Activated CD8-positive, alpha-beta memory T cell treated with anti-CD3 and anti-CD28 coated beads for 4 hours (primary cell): ENCODE measurements at places on chromosomes 3 and 15.

- no peak for DNase-seq
Measured at GRCh38 chr3:84082726-84083125, 876.1 kb upstream of the CADM2 start.

DNA sequence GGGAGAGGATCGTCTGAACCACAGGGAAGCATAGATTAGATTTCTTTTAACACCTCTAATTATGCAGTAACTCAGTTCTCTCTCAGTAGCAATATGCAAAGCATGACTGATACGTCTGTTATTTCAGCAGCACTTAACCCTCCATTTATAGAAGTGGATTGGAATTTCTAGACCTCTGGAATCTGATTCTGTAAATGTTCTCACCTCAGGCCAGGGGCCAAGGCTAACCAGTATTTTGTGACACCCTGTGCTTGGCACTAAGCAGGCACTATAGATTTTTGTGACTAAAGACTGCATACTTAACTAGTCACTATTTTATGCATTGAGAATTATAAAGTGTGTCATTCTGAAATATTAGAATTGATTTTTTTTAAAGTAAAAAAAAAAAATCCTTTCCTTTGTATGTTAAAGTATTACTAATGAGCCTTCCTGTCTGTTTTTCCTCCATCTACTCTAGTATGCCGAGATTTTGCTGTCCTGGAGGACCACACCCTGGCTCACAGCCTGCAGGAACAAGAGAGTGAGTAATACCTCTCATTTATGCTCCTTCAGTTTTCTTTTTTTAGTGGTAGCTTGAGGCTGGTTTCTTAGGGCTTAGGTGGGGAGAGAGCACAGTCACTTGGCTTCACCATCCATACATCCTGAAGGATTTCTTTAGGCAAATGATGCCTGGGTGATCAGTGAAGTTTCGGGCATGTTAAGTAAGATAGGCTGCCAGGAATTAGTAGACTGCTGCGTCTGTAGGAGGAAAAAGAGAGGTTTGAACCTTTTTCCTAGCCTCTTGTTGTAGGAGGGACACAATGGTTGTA, 26.5 kb upstream of the UTS2B start:
- DNase-seq: no peak

GRCh38 chr3:72082776-72083462, 298.0 kb upstream of the PROK2 start:
- DNase-seq: no peak

DNA sequence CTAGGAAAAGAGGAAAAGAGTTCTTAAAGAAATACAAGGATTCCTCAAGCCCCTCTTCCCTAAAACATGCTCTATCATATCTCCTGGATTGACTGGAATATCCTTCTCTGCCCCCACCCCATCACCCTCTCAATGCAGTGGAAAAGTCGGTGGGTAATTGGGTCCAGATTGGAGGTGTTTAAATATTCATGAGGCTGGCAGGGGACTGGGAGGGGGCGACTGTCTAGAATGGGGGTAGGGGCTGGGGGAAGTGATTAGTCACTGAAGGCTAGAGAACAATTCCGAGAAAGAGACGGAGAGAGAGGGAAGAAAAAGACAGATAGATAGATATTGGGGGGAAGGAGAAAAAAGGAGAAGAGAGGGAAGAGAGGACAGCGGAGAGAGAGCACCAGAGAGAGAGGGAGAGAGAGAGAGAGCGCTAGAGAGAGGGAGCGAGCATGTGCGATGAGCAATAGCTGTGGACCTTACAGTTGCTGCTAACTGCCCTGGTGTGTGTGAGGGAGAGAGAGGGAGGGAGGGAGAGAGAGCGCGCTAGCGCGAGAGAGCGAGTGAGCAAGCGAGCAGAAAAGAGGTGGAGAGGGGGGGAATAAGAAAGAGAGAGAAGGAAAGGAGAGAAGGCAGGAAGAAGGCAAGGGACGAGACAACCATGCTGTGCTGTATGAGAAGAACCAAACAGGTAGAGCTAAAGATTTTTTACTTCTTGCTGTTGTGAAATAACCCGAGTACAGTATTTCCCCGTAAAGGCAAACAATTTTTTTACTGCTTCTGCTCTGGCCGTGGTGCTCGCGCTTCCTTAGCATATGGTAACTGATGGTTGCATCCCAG, at the start of gene GAP43:
Gene GAP43, plus strand, starts transcription at position 467 of the 825 bp plus-strand sequence. Its CDS starts 180 bp downstream, at position 647.
- DNase-seq: no peak

GRCh38 chr15:33600212-33600611, 289.4 kb downstream of the RYR3 start:
- DNase-seq: no peak

DNA sequence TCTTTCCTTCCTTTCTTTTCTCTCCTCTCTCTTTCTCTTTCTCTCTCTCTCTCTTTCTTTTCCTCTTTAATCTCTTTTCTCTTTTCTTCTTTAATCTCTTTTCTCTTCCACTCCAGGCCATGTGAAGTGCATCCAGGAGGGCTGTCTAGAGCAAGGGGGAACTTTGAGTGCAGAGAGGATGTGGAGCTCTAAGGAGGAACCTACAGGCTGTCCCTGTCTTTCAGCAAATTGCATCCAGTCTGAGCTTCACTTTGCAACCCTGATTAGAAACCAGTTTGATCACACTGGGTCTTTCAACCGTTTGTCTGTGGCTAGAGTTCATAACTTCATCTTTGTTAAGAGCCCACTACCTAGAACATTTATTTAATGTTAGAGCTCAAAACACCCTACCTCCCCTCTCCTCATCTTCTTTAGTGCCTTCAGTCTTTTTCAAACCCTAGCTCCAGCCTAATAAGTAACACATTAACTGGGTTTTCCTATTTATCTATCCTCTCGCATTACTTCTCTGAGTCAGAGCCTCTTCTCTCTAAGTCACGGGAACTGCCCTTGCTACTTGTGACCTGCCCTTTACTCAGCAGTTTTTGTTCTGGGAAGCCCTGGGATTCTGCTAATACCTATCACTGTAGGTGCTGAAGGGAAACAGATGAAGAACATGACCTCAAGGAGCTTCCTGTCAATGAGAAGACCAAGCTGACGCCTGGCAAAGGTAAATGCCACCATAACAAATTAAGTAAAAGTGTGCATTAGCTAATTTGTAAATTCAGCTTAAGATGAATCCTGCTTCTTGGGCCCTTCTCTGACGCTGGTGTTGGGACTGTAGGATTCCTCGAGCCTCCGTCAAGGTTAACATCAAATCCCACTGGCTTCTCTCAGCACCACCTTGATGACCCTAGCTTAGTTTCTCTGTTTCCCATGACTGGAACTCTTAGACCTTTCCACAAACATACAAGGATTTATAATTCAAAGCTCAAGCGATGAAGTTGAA, at the start of gene GCNT3:
Gene GCNT3, plus strand, starts transcription at position 508 of the 985 bp plus-strand sequence. CDS start 6,456 bp downstream, outside the sequence.
- no peak for DNase-seq

- no peak for DNase-seq
Measured at GRCh38 chr3:32595323-32595722, 24.7 kb upstream of the DYNC1LI1 start.

- no peak for DNase-seq
Measured at GRCh38 chr15:66966256-66966655, 99.1 kb upstream of the SMAD3 start.

GRCh38 chr15:31782951-31783350, 247.4 kb upstream of the CHRNA7 start:
- no peak for DNase-seq

DNA sequence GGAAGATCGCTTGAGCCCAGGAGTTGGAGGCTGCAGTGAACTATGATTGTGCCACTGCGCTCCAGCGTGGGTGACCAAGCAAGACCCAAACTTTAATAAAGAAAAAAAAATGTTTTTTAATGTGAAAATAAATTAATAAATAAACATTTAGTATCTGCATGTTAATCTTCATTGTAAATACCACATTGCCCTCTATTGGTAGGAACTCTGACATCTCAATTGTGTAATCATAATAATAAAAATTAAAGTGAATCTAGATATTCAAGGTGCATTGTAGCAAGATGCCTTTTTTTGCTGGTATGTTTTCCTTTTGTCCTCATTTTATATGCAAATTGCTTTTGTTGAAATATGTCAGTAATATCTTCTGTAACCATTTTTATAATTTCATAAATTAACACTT, 95.0 kb upstream of the LIMD1 start:
- no peak for DNase-seq

DNA sequence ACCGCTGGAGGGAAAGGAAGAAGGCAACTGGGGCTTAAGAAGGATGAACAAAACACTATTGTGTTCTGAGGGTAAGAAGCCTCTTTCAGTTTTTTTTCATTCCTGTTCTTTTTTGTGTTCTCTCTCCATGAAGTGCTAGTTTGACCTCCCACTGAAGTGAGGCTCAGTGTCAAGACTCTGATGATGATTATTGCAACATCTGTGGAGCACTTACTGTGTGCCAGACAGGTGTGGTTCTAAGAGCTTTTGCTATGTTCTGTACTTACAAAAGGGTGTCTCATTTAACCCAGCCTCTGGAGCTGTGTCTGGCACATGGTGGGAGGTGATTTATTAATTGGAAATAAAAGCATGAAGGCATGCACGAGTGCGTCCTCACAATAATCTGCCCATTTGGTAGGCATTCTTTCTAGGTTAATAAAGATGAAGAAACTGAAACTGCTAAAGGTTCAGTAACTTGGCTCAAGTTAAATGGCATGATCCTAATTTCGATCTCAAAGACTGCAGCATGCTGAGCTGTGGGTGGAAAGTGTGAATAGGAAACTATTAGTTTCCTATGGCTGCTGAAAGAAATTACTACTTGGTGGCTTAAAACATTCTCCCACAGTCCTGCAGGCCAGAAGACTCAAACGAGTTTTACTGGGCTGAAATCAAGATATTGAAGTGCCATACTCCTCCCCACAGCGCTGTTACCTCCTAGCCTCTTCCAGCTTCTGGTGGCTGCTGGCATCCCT, 38.5 kb upstream of the VEPH1 start:
- DNase-seq: no peak

GRCh38 chr15:67803299-67803698, 22.0 kb upstream of the SKOR1 start:
- no peak for DNase-seq

DNA sequence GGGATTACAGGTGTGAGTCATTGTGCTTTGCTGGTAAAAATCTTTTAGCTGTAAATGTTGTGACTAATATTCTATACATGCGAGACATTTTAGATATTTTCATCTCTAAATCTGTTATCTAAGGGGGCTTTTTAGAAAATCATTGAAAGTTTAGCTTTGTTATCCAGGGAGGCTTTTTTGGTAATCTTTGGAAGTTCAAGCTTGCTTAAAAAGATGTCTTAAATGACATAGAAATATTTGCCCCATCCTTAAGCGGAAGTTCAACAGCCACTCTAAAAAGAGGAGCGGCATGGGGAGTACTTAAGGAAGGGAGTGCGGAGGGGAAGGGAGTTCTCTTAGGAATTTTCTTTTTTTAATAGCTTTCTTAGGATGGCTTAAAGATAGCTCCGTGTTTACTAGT, 26.1 kb downstream of the DNAJC13 start:
- no peak for DNase-seq

- no peak for DNase-seq
Measured at GRCh38 chr3:27729325-27729724, 7.2 kb upstream of the EOMES start.

- DNase-seq: no peak
Measured at GRCh38 chr3:122627301-122627700, 49.9 kb downstream of the PARP15 start.

DNA sequence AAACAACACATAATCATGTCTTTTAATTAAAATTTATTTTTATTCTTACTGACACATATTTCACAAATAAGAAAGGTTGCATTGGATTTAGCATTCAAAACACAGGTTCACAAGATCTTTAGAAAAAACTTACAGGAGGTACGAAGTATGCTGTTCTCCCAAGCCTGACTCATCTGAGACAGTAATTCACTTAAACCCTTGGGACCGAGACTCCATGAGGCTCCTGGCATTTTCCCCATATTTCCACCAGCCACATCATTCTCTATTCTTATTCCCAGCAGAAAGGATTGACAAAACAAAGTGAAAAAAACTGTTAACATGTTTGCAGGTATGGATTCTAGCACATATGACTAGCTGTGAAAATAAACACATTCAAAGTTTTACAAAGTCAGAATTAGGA, 52.6 kb downstream of the CNTN3 start:
- no peak for DNase-seq

GRCh38 chr3:45914362-45915058, 28.2 kb downstream of the CCR9 start:
- DNase-seq: no peak

DNA sequence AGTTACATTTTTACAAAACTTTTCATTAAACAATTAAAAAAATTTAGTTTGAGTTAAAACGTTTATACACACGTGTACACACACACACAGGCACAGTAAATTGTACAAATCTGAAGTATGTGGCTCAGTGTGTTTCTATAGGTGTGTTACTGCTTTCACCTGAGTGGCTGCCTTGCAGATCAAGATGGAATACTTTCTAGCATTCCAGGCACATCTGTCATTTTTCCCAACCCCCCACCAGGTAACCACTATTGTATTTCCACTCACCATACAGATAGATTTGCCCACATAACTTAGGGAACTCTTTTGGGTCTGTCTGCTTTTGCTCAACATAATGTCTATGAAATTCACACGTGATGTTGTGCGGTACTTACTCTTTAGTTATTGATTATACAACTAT, 141.1 kb downstream of the PTPRG start:
- no peak for DNase-seq

DNA sequence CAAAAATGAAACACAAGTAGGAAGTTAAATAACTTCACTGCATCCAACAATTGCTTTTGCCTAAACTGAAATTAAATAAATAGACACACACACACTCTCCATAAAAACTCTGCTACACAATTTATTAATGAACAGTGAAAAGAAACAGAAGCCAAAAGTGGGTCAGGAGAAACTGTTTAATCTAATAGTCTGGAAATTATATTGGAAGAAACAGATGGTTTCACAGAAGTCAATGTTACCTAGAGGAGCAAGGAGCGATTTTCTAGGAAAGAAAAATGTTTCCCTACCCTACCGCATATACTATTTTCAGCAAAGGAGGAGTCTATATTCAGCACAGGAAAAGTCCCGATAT, 32.0 kb downstream of the RFTN1 start:
- no peak for DNase-seq

GRCh38 chr3:165805946-165806561, 31.2 kb downstream of the BCHE start:
- no peak for DNase-seq

DNA sequence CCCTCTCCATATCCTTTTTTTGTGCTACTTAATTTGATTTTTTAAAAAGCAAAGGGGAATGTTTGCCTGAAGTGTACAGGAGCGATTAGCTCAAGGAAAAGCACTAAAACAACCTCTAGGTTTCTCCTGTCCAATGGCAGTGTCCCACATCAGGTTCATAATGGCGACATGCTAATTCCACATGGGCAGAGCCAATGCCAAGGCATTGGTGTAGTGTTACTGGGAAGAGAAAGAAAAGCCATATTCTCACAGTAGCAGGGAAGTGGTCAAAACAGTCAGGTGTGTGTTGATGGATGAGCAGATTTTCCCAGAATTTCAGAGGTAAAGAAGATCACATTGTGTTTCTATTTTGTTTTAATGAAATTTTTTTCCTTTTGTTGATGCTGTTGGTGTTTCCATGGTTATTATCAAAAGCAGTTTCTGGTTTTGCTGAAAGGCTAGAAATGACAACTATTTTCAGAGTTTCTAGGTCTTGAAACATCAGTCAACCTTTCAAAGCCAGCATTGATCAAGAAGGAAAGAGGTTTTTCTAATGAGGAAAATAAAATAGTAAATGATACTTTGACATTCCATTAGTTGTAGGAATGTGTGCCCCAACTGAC, 65.2 kb downstream of the FNDC3B start:
- no peak for DNase-seq
